ENCODE measurements at places on chromosomes 2 and 18.

DNA sequence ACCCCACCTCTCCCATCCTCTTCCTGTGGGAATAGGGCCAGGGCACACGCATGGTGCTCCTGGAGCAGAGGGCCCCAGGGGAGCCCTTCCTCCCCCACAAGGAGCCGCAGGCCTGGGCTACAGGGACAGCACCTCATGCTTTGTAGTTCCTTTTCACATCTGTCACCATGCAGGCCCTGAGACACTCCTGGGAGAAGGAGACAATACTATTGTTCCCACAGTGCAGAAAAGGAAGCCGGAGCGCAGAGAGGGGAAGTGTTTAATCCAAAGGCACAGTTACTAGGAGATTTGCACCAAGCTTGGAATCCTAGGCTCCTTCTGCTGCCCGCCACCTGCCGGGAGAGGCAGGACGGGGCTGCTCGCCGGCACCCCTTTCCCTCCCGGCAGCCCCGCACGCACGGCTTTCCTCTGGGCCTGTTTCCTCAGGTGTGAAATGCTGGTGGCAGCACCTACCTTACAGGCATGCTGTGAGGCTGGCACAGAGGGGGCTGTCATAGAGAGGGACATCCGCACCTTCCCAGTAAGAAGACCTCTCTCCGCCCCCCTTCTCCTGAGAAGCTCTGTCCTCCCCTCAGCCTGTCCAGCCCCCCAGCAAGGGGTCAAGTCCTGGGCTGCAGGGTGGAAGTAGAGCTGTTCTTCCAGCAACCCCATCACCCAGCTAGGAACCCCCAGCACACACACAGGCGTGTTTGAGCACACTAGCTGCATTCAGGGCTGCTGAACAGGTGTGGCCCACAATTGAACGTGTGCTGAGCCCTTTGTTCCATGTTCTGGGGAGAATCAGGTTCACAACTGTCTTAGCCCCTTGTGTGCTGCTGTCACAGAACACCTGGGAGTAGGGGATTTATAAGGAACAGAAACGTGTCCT, 62.6 kb downstream of the SMAD7 start:
- H3K27ac ChIP-seq: no peak overlapping the region
- H3K4me3 ChIP-seq: no peak overlapping the region
- peaks cover 6% of the 10 kb centered on the region for H3K4me1 ChIP-seq
- H3K36me3 ChIP-seq: no peaks in the 10 kb centered on the region

DNA sequence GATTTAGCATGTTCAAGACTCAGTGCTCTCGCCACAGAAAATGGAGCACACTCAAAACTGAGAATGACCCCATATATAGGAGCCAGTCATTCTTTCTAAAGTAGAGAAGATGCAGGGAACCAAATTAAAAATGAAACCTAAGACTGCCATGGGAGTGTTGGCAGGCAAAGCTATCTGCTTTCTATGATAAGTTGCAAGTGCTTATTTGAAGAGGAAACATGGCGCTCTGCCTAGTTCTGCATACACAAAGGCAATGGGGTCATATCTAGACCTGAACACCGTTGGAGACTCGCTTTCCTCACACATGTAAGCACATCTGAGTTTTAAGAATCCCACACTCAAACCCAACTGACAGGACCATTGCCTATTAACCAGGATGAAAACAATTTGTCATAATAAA, 292.5 kb downstream of the ALK start:
- no peak for ATAC-seq
- no peaks in the 10 kb centered on the region for H3K36me3 ChIP-seq
- no peaks in the 10 kb centered on the region for H3K4me1 ChIP-seq
- peaks cover 4% of the 10 kb centered on the region for H3K27me3 ChIP-seq
- no peak overlapping the region for H3K27ac ChIP-seq

DNA sequence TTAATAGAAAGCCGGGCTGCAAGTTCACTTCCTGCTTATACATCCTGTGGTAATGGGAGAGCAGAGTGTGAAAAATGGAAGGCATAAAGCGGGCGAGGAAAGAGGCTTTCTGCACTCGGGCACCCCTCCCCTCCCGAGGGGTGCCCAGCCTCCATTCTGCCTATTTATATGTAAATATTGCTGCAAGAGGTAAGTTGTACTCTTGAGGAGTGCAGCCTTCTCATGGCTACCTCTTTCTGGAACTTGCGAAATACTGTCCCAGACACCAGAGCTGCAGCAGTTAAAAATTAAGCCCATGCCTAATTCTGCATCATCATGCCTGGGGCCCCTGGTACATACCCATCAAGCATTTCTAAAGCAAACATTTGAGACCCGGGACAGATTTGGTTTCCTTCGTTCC, 156.0 kb downstream of the GBX2 start:
- H3K27ac ChIP-seq: no peak overlapping the region
- H3K4me1 ChIP-seq: no peaks in the 10 kb centered on the region

DNA sequence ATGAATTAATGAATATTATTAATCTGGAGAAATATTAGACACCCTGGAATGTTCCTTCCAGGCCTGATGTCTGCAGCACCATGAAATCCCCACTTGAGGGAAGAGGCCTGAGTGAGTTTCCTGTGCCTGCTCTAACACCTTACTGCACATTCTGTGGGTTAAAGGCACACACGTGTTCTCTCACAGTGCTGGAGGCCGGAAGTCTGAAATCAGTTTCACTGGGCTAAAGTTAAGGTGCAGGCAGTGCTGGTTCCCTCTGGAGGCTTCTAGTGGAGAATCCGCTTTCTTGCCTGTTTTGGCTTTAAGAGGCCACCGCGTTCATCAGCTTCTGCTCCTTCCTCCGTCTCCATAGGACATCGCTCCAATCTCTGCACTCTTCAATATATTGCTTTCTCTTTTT, 48.7 kb downstream of the ACKR3 start:
- H3K4me3 ChIP-seq: no peak overlapping the region
- H3K27ac ChIP-seq: no peak overlapping the region
- no peak for ATAC-seq

- H3K36me3 ChIP-seq: no peaks in the 10 kb centered on the region
- no peak for ATAC-seq
- no peaks in the 10 kb centered on the region for H3K27me3 ChIP-seq
- H3K4me1 ChIP-seq: no peaks in the 10 kb centered on the region
- H3K4me3 ChIP-seq: no peak overlapping the region
Observed at GRCh38 chr2:129117434-129117833, 798.8 kb upstream of the HS6ST1 start.

GRCh38 chr2:100857915-100858314, 38.0 kb downstream of the NPAS2 start:
- H3K4me3 ChIP-seq: no peak overlapping the region
- H3K36me3 ChIP-seq: no peaks in the 10 kb centered on the region
- H3K4me1 ChIP-seq: no peaks in the 10 kb centered on the region
- no peak for ATAC-seq
- H3K27ac ChIP-seq: no peak overlapping the region

GRCh38 chr2:226304308-226304707, 495.3 kb downstream of the IRS1 start:
- no peak overlapping the region for H3K27ac ChIP-seq
- no peak overlapping the region for H3K4me3 ChIP-seq
- no peaks in the 10 kb centered on the region for H3K27me3 ChIP-seq
- ATAC-seq: no peak

GRCh38 chr2:232781765-232782164, 5.4 kb upstream of the KCNJ13 start:
- no peaks in the 10 kb centered on the region for H3K27me3 ChIP-seq
- peaks cover 11% of the 10 kb centered on the region for H3K36me3 ChIP-seq
- H3K27ac ChIP-seq: no peak overlapping the region
- H3K4me1 ChIP-seq: peaks cover 20% of the 10 kb centered on the region

DNA sequence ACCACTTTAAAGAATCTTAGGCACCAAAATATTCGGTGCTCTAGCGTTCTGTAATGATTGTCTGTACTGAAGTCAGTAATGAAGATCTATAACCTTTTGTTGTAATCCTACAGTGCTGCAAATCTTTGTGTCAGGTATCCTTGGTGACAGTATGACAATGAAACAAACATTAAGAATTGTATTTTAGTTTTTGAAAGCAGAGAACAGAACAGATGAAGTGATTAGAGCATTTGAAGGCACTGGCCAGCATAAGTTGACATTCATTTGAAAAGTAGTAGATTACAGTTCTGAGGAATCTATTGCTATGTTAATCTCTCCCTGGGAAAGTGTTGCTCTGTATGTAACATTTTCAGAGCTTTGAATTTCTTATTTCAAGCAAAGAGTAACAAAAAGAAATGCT, 451.2 kb downstream of the NUP35 start:
- H3K27ac ChIP-seq: no peak overlapping the region
- H3K4me3 ChIP-seq: no peak overlapping the region
- no peaks in the 10 kb centered on the region for H3K36me3 ChIP-seq
- no peaks in the 10 kb centered on the region for H3K4me1 ChIP-seq
- H3K27me3 ChIP-seq: no peaks in the 10 kb centered on the region
- no peak for ATAC-seq

DNA sequence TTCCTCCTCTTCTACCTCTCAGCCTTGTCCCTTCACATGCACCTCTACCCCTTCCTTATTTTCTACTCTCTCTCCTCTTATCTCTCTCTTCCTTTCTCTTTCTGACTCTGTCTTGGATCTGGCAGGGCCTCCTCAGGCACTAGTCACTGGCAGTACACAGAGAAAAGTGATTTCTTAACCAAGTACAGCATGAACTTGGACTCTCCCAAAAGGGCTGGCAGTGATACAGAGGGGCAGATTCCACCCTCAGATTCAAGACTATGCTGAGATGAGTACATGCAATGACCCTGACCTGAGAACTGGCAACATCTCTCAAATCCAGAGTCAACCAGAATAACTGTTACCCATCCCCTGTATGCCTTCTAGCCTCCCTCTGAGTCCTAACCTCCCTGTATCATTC, 4.3 kb downstream of the AOX1 start:
- H3K36me3 ChIP-seq: peaks cover 8% of the 10 kb centered on the region
- H3K27me3 ChIP-seq: no peaks in the 10 kb centered on the region
- no peak overlapping the region for H3K27ac ChIP-seq
- peak; percentile 77 for ATAC-seq
- H3K4me1 ChIP-seq: peaks cover 21% of the 10 kb centered on the region

DNA sequence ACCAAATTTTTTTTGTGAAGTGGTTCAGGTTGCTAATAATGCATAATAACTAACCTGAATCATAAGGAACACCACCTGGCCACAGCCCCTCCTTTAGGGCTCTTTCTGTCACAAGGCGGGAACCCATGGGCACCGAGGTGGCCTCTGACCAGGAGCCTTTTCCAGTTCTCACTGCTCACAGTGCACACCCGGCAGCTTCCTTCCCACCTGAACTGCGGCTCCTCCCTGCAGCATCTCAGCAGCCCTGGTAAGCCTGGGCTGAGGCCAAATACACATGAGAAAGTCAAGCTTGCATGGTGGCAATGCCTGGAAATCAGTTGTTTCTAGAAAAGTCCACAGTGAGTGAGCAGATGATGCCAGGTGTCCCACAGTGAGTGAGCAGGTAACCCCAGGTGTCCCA, 77.6 kb upstream of the SNTG2 start:
- peaks cover 36% of the 10 kb centered on the region for H3K27me3 ChIP-seq
- no peaks in the 10 kb centered on the region for H3K36me3 ChIP-seq
- no peak for ATAC-seq
- H3K27ac ChIP-seq: no peak overlapping the region
- no peaks in the 10 kb centered on the region for H3K4me1 ChIP-seq

GRCh38 chr2:136141510-136142149, 23.7 kb upstream of the CXCR4 start:
- no peak for ATAC-seq
- peaks cover 7% of the 10 kb centered on the region for H3K27me3 ChIP-seq
- H3K4me1 ChIP-seq: no peaks in the 10 kb centered on the region
- no peak overlapping the region for H3K4me3 ChIP-seq

- no peak overlapping the region for H3K27ac ChIP-seq
- H3K36me3 ChIP-seq: no peaks in the 10 kb centered on the region
- no peak for ATAC-seq
- no peaks in the 10 kb centered on the region for H3K4me1 ChIP-seq
- no peak overlapping the region for H3K4me3 ChIP-seq
- H3K27me3 ChIP-seq: no peaks in the 10 kb centered on the region
Observed at GRCh38 chr2:191703079-191703725, 25.3 kb downstream of the NABP1 start.

DNA sequence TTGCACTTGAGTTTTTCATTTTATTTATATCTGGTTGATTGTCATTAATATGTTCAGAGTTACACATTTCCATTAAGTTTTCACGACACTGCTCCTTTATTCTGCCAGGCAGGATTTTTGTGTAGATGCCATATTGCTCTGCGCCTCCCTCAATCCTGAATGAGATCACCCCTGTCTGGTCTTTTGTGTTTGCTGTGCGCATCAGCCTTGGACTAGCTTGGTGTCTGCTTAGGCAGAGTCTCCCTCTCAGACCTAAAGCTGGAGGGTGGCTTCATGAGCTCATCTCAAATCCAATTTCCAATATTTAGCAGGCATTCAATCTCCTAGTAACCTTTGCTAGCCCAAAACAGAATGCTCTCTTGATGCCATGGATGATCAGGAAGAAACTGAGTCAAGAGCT, 137.4 kb downstream of the SMAD7 start:
- peaks cover 29% of the 10 kb centered on the region for H3K36me3 ChIP-seq
- no peak overlapping the region for H3K27ac ChIP-seq
- H3K4me3 ChIP-seq: no peak overlapping the region
- H3K4me1 ChIP-seq: no peaks in the 10 kb centered on the region
- ATAC-seq: no peak
- H3K27me3 ChIP-seq: no peaks in the 10 kb centered on the region

DNA sequence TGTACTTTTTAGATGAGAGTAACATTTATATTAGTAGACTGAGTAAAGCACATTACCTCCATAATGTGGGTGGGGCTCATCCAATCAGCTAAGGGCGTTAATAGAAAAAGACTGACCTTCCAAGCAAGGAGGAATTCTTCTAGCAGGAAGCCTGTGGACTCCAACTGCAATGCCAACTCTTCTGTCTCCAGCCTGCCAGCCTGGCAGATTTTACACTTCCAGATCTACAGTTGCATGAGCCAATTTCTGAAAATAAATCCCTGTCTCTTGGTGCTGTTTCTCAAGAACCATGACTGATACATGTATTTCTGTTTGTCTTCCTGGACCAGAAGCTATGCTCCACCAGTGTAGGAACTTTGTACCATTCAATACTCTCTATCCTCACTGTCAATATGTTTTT, 69.0 kb upstream of the LMAN1 start:
- no peaks in the 10 kb centered on the region for H3K4me1 ChIP-seq
- no peak for ATAC-seq
- H3K27ac ChIP-seq: no peak overlapping the region
- H3K4me3 ChIP-seq: no peak overlapping the region
- no peaks in the 10 kb centered on the region for H3K27me3 ChIP-seq

DNA sequence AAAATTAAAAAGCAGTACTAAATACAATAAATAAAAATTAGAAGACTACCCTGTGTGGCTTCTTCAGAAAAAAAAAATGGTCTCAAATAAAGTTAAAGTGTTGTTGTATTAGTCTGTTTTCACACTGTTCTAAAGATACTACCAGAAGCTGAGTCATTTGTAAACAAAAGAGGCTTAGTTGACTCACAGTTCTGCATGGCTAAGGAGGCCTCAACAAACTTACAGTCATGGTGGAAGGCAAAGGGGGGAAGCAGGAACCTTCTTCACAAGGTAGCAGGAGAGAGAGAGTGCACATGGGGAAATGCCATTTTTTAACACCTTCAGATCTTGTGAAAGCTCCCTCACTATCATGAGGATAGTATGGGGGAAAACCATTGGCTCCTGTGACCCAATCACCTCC, 612.8 kb downstream of the RNF144A start:
- H3K4me1 ChIP-seq: no peaks in the 10 kb centered on the region
- H3K36me3 ChIP-seq: no peaks in the 10 kb centered on the region
- no peak for ATAC-seq
- H3K27ac ChIP-seq: no peak overlapping the region
- H3K4me3 ChIP-seq: no peak overlapping the region
